ENCODE measurements at places on chromosomes 6 and 20.

DNA sequence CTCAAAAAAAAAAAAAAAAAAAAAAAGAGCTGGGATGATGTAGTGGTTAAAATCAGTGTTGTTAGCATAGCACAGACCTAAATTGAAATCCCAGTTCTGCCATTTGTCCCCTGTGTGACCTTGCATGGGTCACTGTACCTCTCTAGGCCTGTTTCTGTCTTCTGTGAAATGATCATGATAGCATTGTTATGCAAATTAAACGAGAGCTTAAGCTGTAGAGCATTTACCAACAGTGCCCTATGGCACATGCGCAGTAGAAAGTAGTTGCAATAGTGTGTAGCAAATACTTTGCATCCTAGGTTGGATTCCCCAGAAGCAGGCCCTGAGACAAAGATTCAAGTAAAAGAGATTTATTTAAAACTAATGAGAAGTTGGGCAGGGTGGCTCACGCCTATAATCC lies 7.3 kb downstream of the PSORS1C2 start:
- DNase-seq, result no peak

GRCh38 chr6:10465629-10466499 lies 51.0 kb upstream of the TFAP2A start:
- peak; percentile 26 for DNase-seq

GRCh38 chr6:54768494-54768893 lies 78.1 kb upstream of the FAM83B start:
- DNase-seq, result no peak

- no peak for DNase-seq
Measured at GRCh38 chr6:105769987-105770386, 316.1 kb upstream of the PRDM1 start.

GRCh38 chr20:12808006-12808567 lies 200.7 kb upstream of the SPTLC3 start:
- no peak for DNase-seq

DNA sequence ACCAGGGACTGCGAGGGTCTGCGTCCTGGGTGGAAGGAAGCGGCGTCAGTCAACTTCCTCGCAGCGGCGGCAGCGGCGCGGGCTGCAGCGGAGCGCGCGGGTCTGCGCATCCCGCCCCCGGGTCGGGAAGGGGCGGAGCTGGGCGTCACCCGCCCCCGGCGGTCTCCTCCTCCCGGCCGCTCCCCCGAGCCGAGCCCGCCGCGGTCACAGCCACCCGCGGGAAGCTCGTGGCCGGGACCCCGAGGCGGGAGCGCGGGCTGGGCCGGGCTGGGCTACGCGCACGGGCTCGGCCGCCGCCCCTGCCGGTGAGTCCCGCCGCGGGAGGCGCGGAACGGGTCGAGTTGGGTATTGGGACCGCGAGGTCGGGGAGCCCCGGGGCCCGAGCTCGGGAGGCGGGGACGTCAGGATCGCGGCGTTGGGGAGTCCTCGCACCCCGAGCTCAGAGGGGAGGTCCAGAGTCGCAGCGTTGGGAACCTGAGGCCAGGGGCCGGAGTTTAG lies at the start of gene PAQR8:
Gene PAQR8, plus strand, starts transcription at position 207 of the 498 bp plus-strand sequence. CDS start 41,063 bp downstream, outside the sequence.
- peak; percentile 28 for DNase-seq

DNA sequence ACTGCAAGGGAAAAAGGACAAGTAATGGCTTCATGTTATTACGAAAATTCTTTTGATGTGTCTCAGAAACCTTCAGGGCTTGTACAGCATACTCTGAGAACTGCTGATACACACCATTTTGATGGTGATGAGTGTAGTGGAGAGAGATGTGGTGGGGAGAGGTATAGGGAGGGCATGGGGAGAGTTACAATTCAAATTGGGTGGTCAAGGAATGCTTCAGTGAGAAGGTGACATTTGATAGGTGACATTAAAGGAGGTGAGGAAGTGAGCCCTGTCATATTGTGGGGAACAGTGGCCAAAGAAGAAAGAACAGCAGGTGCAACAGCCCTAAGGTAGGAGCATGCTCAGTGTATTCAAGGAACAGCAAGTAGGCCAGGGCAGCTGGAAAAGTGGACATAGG lies 318.9 kb downstream of the CLIC5 start:
- no peak for DNase-seq

GRCh38 chr6:44630125-44631028 lies 242.9 kb downstream of the CDC5L start:
- DNase-seq, result peak; percentile 30

DNA sequence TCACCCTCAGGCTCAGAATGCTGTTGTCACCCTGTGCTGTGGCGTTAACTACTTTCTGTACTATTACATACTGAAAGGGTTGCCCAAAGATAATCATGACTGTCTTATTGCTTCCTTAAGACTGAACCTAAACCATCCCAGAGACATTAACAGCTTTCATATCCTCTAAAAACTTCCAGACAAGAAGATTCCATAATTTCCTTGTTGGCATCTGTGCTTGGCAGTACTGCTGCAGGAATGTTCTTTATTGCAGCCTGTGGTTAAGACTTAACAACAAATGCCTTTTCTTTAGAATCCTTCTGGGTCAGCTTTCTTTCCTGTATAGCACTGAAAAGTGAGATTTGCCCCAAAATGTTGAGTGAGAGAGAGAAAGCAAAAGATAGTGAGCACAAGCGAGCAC lies 109.7 kb downstream of the GJA10 start:
- no peak for DNase-seq

GRCh38 chr6:160917572-160917971 lies 74.0 kb upstream of the MAP3K4 start:
- DNase-seq, result no peak

DNA sequence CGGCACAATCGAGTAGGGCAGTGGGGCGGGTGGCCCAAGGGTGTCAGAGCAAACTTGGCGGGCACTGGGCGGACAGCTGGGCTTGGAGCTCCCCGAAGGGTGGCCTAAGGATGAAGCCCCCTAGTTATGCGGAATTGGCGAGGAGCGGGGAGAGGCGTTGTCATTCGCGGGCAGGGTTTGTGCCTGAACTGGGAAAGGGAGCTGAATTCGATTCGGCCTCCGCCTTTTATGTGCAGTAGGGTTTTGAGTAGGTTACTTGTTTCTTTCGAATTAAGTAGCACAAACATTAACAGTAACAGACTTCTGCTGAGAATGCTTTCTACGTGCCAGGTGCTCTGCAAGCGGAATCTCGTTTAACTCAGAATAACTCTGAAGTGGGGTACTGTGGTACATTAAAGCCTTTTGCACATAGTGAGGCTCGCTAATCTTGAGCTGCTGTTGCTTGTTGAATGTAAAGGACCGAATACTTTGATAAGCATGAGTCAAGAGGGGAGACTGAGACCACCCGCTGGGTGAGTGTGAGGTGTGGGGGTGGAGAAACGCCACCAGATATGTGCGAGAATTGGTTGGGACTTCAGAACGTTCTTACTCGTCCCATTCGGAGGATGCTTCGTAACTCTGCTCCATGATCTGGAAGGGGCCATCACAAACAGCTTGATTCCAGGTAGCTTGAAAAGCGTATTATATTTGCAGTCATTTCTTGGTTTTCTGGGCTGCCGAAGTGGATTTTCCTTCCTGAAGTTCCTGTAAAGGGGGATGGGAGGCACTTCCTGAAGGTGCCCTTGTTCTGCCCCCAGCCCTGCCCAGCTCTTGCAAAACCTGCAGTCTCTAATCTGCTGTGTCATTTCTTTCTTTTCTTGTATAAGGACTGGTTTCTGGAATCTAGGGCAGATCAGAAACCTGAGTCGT lies 833 bp downstream of the RAB5IF start:
- no peak for DNase-seq

GRCh38 chr20:9723501-9724202 lies 115.2 kb downstream of the PAK5 start:
- no peak for DNase-seq

GRCh38 chr20:59004493-59004762 lies 2.6 kb downstream of the CTSZ start:
- no peak for DNase-seq

GRCh38 chr6:132954222-132954621 lies 139.9 kb downstream of the RPS12 start:
- no peak for DNase-seq

- DNase-seq, result no peak
Measured at GRCh38 chr6:108544606-108545005, 16.1 kb upstream of the FOXO3 start.

DNA sequence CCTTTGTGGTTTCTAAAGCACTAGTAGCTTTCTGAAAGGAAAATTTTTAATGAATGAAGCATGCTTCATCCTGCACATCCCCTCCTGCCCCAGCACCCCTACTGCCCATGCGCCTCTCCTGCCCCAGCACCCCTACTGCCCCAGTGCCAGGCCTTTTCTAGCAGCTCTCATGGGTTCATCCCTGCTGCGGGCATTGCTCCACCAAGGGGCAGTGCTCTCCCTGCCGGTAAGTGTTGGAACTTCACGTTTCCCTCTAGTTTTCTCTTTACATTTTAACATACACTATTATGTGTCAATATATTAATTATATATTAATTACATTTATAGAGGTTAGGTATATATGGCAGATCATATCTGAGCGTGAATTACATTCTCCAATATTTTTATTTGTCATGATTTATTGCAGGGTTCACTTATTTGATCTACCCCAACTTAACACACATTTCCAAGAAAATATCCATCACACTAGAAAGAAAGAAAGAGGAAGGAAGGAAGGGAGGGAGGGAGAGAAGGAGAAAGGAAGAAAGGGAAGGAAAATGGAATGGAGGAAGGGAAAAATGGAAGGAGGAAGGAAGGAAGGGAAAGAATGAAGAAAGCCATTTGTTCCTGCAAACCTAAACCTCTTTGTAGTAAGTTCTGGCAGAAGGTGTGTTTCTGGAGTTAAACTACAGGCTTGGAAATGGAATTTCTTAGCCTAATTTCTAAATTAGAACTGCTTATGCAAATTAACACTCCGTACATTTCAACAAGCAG lies 46.8 kb downstream of the CEP43 start:
- DNase-seq, result no peak

GRCh38 chr20:48558906-48559305 lies 268.9 kb downstream of the PREX1 start:
- no peak for DNase-seq

GRCh38 chr6:112018619-112019416 lies 35.1 kb upstream of the CCN6 start:
- DNase-seq, result no peak

- no peak for DNase-seq
Measured at GRCh38 chr6:121765060-121765459, 329.6 kb downstream of the GJA1 start.

GRCh38 chr6:88964509-88964908 lies 1.1 kb upstream of the RNGTT start:
- no peak for DNase-seq

DNA sequence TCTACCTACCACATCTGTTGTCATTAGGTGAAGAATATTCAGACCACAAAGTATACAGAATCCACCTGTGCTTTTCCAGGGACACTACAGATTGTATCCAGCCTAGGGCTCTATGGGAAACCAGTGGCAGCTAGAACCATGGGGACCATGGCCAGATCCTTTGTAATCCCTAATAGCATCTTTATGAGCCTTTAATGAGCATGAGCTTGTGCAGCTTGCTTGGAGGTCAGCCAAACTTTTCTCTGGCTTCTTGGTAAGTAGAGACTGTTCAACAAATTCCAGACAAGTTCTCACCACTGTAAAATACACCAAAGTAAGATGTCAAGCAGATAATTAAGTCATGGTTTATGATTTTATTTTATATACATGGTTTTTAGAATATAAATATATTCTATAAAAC lies 301.6 kb upstream of the ADGRB3 start:
- no peak for DNase-seq

- DNase-seq, result no peak
Measured at GRCh38 chr6:166999884-167000253, 672 bp downstream of the CEP43 start.

DNA sequence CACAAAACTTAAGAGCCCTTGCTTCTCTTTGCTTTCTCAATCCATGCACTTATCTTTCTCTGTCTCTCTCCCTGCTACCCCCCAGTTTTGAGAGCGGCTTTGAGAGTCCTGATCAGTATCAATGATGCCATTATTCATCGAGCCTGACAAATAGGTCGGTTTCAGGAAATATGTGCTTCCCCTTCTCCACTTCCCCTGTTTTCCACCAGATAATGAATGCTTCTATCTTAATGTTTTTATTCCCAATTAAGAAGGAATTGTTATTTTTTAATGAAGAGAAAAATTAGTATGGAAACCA lies 117.7 kb downstream of the KIF13A start:
- no peak for DNase-seq

DNA sequence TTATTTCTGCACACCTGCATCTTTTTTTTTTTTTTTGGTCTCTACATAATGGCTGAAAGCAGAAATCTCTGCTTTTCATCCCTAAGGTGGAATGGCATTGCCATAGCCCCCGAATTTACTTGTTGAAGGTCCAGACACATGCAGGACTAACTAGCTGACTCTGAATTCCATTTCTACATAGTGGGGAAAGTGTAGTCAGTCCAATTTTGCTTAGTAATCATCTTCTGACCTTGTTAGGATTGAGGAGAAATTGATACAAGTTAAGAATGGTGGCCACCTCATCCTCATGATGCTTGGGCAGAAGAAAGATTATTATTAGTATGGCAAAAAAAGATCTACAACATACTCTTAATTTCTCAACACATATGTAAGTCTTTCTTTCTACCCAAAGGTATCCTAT lies 16.4 kb upstream of the FAM83B start:
- DNase-seq, result no peak

- no peak for DNase-seq
Measured at GRCh38 chr20:9261781-9262180, 192.9 kb downstream of the PLCB4 start.

- DNase-seq, result no peak
Measured at GRCh38 chr20:17654649-17655285, 27.3 kb downstream of the RRBP1 start.

DNA sequence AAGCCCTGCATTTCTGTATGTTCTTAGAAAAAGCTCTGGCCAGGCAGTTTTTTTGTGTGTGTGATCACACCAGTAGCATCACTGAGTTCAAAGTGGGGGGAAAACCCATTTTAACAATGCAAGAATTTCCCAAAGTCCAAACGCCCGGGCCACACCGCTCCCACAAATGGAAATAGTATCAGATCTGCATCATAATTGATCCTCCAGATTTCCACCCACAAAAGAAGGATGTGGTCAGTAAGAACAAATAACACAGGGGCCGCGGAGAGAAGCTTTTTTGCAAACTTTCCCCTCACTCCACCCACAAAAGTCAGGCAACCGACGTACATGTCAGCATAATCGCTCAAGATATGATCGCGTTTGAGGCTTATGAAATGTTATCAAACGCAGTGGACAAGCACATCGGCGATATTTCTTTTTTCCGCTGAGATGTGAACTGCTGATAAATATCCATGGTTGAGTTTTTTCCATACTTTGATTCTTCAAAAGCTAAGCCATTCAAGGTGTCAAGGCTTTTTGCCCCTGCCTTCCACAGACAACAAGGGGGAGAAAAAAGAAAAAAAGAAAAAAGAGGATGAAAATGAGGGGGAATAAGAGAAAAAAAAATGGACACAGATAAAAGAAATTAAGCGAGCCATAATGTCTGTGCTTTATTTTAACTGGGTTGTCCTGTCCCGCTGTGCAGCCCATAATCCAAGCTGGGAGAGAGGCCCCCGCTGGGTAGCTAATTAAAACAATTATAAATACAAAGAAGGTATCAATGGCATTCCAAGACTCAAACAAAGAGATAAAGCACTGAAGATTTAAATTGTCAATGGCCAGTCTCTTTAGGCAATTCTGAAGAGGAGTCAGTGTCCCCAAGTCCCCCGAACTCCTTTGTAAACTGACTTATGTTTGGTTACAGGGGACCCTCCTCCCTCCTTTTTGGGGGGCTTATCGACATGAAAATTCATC lies 143.5 kb downstream of the ZFP64 start:
- no peak for DNase-seq

Measured in NCI-H748 treated with DMSO at 0.1 percent for 48 hours (cell line).